ENCODE measurements at places on chromosomes 3 and 15.
A peak's percentile ranks its signal among the peaks of the same experiment; 100 is the strongest.

GRCh38 chr3:27805282-27805681, 83.2 kb upstream of the EOMES start:
- H3K4me1 ChIP-seq, result no peaks in the 10 kb centered on the region
- no peaks in the 10 kb centered on the region for H3K27me3 ChIP-seq
- no peak overlapping the region for H3K4me3 ChIP-seq
- no peak overlapping the region for H3K27ac ChIP-seq

DNA sequence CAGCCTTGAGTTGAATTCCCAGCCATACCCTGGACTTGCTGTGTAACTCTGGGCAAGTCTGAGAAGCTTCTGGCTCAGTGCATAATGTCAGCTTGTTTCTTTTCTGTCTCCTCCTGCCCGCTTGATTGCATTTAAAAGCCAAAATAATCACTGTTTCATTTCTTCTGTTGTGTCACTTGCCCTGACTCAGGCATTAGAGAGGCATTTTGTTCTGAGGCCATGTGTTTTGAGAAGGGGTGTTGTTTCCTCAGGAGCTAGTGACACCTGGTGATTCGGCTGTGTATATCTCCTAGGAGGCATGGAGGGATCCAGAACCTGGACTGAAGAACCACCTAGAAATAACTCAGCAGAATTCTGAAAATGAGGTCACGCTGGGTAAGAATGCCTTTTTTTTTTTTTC, 16.0 kb downstream of the WDR73 start:
- peaks cover 50% of the 10 kb centered on the region for H3K36me3 ChIP-seq
- no peaks in the 10 kb centered on the region for H3K27me3 ChIP-seq
- no peak for DNase-seq

DNA sequence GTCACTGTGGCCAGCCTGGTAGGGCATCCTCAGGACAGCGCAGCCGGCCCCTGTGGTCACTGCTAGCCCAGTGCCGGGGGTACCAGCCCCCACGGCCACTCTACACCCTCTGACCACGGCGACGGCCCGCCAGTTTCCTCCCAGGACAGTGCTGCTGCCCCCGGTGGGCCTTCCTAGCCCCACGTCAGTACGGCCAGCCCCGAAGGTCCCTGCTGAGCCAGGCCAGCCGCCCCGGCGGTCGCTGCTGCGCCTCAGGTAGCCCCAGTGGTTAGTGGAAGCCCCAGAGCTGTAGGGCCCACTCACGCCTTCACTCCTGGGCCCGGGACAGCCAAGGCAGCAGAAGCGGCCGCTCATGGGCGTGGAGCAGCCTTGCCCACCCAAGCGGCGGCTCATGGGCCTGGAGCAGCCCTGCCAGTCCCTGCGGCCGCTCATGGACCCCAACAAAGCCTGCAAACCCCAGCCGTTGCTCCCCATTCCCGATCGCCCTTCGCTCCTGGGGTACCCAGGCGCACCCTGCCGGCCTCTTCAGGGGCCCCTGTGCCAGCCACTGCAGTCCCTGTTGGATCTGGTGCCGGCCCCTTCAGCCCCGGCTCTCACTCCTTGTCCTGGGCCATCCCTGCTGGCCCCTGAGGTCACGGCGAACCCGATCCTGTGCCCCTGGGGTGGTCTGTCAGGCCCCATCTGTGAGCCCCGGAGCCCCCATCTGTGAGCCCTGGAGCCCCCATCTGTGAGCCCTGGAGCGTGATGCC, 9.5 kb upstream of the ROPN1B start:
- H3K27ac ChIP-seq, result no peak overlapping the region
- no peaks in the 10 kb centered on the region for H3K36me3 ChIP-seq
- no peak overlapping the region for H3K4me3 ChIP-seq
- DNase-seq, result no peak
- peaks cover 32% of the 10 kb centered on the region for H3K27me3 ChIP-seq

DNA sequence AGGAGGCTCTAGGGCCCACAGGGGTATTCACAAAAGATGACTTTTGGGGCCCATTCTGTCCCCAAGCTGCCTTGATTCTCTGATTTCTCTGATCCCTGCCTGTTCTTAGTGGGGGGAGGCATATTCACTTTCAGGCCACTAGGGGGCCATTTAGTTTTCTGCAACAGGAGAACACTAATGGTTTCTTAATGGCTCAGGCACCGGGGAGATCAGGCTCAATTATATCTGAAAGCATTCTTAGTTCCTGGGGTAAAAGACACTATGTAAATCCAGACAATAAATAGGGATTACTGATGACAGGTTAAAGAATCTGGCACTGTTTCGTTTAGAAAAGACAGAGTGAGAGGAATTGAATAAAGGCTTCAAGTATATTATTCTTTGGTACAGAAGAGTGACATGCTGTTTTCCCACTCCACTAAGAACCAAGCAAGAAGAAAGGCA, 2.5 kb upstream of the INAFM2 start:
- H3K4me3 ChIP-seq, result no peak overlapping the region
- H3K27me3 ChIP-seq, result no peaks in the 10 kb centered on the region
- H3K36me3 ChIP-seq, result no peaks in the 10 kb centered on the region
- H3K4me1 ChIP-seq, result peaks cover 29% of the 10 kb centered on the region
- H3K27ac ChIP-seq, result peak overlapping the region; percentile 63

- peaks cover 18% of the 10 kb centered on the region for H3K4me1 ChIP-seq
- no peaks in the 10 kb centered on the region for H3K36me3 ChIP-seq
- H3K4me3 ChIP-seq, result no peak overlapping the region
- H3K27me3 ChIP-seq, result peaks cover 7% of the 10 kb centered on the region
Measured at GRCh38 chr3:58719684-58720083, 53.1 kb upstream of the FAM3D start.

GRCh38 chr3:13092621-13093617, 19.7 kb upstream of the IQSEC1 start:
- DNase-seq, result no peak
- no peaks in the 10 kb centered on the region for H3K36me3 ChIP-seq
- H3K4me3 ChIP-seq, result no peak overlapping the region
- no peak overlapping the region for H3K27ac ChIP-seq
- no peaks in the 10 kb centered on the region for H3K27me3 ChIP-seq
- no peaks in the 10 kb centered on the region for H3K4me1 ChIP-seq

DNA sequence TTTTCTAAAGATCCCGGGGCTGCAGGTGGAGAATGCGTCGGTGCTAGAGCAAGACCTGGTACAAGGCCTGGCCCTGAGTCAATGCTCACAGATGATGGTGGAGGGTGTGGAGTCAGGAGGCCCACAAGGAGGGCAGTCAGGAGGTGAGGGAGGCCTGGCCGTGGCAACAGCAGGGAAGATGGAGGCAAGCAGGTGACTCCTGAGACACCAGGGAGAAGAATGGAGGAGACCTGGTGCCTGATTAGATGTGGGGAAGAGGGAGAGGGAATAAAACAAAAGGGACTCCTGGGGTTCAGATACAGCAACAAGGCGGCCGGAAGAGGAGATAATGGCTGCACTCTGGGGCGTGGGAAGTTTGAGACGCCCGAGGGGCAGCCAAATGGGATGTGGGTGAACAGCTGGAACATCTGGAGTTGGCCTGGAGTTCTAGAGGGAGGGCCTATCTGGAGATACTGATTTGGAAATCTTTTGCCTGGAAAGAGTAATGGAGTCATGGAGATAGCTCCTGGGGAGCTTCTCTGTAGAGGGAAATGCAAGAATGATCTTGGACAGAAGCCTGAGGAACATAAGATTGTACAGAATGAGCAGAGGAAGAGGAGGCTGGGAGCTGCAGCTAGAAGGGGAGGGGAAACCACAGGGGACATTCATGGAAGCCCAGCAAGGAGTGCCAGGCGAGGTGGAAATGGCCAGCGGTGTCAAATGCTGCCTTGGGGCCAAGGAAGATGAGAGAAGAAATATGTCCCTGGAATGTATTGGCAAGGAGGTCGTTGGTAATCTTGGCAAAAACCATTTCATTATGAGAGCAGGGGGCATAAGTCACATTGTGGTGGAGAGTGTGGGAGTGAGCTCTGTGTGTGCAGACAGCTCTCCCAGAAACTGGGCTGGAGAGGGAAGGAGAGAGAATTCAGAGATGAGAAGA, 67.5 kb upstream of the CORO2B start:
- no peaks in the 10 kb centered on the region for H3K36me3 ChIP-seq
- H3K4me1 ChIP-seq, result no peaks in the 10 kb centered on the region
- peak; percentile 97 for DNase-seq
- H3K27me3 ChIP-seq, result no peaks in the 10 kb centered on the region

DNA sequence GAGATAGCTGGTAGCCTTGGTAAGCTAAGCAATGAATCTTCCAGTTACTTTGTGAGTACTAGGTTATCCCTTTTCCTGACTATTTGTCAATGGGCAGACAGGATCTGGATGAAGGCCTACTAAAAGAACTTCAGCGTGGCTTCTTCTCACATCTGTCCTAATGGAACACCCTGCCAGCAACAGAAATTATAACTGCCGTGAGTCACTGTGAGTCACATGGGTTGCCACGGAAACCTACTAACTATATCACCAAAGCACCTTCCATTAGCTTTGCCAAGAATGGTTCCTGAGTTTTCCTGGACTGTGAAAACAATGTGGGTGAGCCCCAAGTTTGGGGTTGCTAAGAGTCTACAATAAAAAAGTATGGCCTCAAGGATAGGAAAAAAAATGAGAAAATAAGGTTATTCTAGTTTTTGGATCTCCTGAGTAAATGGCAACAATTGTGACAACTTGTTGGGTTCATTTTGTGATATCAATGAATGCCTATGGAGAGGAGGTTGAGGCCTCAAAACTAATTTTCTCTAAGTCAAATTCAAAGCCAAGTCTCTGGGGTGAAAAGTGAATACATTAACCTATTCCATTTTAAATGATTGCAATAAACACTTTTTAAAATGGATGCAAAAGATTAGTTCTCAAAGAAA, 195.1 kb upstream of the ICE2 start:
- DNase-seq, result no peak
- H3K4me1 ChIP-seq, result no peaks in the 10 kb centered on the region
- H3K27me3 ChIP-seq, result no peaks in the 10 kb centered on the region
- H3K4me3 ChIP-seq, result no peak overlapping the region
- no peaks in the 10 kb centered on the region for H3K36me3 ChIP-seq

DNA sequence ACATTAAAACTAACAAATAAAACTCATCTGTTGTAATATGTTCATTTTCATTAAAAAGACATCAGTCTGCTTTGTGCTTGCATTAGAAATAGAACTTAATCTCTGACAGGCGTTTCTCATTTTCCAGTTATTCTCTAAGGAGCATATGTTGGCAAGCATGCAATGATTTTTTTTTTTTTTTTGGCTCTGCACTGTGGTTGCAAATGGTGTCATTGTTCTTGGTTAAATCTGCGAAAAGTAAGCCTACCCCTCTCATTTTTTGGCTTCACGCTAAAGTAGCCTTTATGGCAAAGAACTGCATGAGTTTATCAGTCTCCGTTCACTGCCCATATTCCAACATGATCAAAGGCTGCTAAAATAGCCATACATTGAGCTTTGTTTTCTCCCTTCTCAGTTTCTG, 403.2 kb downstream of the MECOM start:
- H3K27me3 ChIP-seq, result no peaks in the 10 kb centered on the region
- H3K4me3 ChIP-seq, result no peak overlapping the region
- no peaks in the 10 kb centered on the region for H3K36me3 ChIP-seq

GRCh38 chr3:87973906-87974305, 84.9 kb downstream of the CGGBP1 start:
- H3K36me3 ChIP-seq, result no peaks in the 10 kb centered on the region
- no peak overlapping the region for H3K27ac ChIP-seq
- no peaks in the 10 kb centered on the region for H3K4me1 ChIP-seq
- no peak overlapping the region for H3K4me3 ChIP-seq

Data from cardiac muscle cell (in vitro differentiated cells and primary cell).